ENCODE measurements at places on chromosomes 7 and 10. TPM values are rescaled to one million over a fixed set of nuclear protein-coding genes. Genes with fewer than 3 reads are reported as not detected.
A peak's percentile ranks its signal among the peaks of the same experiment; 100 is the strongest.

DNA sequence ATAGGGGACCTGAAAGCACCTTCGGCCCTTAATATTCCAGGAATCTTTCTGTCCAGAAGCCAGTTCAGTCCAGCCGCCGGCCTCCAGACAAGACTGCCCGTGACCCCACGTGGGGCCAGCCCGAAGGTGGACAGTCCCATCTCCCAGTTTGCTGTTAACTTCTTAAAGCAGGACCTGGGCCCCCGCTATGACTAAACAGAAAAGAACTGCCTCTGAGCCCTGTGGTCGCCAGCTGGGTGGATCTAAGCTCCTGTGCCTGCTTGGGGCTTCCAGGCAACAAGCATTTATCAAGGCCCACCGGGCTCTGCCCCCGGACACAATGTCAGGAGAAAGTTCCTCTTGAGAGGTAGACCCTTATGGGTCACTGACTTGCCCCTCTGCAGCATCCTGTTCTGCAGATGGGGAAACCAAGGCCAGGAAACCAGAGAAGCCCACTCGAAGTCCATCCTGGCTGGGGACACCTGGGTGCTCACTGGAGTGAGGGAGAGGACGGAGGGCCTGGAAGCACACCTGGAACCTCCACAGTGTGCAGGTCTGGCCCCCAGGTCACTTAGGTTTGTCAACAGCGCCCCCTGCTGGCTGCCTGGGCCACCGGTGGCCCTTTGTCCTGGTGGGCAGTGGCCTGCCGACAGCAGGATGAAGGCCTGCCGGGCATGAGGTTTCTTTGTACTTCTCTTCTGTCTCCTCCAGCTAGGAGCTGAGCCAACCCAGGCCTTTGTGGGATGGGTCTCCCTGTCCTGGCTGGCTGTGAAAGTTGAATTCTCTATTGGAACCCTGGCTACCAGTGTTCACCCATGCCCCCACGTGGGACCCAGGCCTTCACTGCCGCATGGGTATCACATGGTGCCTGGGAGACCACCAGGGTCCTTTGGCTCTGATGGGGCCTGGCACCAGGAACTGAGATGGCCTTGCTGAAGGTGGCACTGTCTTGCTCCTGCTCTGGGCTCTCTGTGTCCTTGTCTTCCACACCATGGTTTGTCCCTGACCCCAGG is 128.0 kb downstream of the ZMIZ1 start:
- H3K4me1 ChIP-seq = peaks cover 23% of the 10 kb centered on the region
- peak; percentile 90 for DNase-seq
- peaks cover 2% of the 10 kb centered on the region for H3K36me3 ChIP-seq
- no peak overlapping the region for H3K4me3 ChIP-seq
- H3K27ac ChIP-seq = no peak overlapping the region

DNA sequence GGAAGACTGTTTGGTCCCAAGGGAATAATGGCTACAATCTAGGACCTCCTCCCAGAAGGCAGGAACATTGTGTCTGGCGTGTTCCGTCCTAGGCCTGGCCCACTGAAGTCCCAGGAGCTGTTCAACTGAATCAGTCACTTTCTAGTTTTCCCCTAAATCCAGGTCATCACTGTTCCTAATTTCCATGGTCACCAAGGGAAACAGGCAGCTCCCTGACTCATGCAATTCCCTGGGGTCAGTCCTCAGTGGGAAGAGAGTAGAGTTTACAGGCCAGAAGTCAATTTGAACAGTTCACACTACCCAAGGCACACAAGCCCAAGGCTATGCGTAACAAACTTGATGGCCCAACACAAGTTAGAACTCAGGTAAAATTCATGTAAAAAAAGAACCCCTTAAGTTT is 44.0 kb downstream of the CREB3L2 start:
- no peak overlapping the region for H3K4me3 ChIP-seq
- peaks cover 3% of the 10 kb centered on the region for H3K4me1 ChIP-seq
- H3K36me3 ChIP-seq = no peaks in the 10 kb centered on the region

DNA sequence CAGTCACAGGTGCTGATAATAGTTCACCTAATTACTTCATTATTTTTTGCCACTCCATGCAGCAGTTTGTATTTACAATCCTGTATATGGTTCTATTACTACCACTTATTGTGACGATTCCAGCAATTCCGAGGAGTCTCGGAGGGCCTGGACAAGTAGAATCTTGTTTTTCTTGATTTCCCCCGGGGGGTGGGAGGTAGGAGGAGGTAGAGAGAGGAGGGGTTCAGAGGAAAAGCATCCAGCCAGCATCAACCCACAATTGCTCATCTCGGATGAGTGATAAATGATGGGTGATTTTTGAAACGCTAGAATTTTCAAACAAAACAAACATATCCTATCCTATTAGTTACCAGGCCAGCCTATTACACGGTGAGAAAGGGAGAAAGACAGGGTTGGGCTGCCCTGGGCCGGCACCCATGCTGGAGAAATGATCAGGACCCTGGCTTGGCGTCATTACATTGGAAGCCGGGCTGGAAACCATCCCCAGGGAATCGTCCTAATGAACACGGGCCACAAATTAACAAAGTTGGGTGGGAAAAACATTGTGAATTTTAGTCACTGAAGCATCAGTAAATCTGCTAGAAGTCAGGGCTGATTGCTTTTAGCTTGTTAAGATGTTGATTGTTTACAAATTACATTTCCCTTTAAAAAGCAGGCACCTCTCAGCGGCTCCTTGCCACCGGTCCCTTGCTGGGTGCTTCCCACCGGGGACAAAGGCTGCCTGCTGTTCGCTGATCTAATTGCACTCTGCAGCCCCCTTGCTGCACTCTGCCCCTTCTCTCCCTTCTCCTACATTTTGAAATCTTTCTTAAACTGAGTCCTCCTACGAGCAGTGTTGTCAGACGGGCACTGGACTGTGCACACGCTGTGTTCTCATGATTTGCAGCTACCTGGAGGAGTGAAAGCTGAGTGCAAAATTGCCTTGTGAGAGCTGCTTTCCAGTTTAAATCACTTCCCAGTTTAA is 95.5 kb downstream of the FAM204A start:
- H3K4me1 ChIP-seq = no peaks in the 10 kb centered on the region
- H3K4me3 ChIP-seq = no peak overlapping the region
- no peak overlapping the region for H3K27ac ChIP-seq
- no peaks in the 10 kb centered on the region for H3K36me3 ChIP-seq
- peak; percentile 59 for DNase-seq
- no peaks in the 10 kb centered on the region for H3K27me3 ChIP-seq

TUBB8 gene
- not detected for total RNA-seq

ARPC1A gene
- 119 TPM for total RNA-seq

DNA sequence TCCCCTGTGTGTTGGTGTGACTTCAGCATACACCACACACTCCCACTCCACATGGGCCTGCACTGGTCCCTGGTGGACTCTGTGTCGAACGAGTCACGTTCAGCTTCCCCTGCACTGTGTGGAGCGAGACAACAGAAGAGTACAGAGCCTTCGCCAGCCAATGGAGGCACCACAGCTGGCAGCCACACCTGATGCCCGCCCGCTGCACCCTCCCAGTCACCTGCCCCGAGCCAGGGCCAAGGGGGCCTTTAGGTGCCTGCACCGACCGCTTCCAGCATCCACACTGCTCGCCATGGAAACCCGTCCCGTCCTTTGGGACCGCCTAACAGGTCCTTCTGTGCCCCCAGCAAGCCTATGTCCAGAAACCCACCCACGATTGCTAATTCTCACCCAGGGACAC is 9.2 kb downstream of the FOXL3 start:
- peak; percentile 7 for DNase-seq
- H3K4me3 ChIP-seq = no peak overlapping the region
- no peak overlapping the region for H3K27ac ChIP-seq
- H3K27me3 ChIP-seq = no peaks in the 10 kb centered on the region

CALHM1 gene
- not detected for total RNA-seq

CNNM1 gene
- 0.85 TPM for total RNA-seq
